Heart right ventricle (tissue), 16 donors: ENCODE measurements at places on chromosomes 6 and 20. TPM values are rescaled to one million over a fixed set of nuclear protein-coding genes. Genes with fewer than 3 reads are reported as not detected.

NRSN2 gene
- 12.7 TPM for total RNA-seq

DNA sequence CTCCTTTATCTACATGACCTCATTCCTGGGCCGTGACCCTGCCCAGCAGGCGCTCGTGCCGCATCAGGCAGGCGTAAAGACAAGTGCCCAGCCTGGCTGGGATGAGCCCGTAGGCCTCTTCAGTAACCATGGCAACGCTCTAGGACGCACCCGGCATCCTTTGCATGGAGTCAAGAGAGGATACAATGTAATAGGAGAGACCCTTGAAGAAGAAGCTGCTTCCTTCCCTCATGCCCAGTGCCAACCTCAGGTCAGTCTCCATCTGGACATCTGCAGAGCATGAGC is 5.0 kb upstream of the LSM14B start:
- no peak for DNase-seq

DNA sequence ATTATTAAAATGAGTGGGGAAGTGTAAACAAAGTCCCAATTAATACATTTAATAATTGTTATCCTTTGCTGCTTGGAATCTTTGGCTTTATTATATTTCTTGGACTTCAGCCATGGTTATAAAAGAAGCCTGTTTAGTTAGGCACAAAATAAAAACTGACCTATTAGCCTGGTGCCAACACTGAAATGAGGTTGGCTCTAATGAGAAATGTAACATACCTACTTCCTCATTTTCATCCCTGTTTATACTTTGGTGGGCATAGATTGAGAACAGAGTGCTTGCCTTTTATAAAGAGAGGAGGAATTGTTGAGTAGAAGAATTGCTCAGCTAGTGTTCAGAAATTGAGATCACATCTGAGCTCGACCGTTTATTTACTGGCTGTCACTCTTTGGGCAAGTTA is 471.3 kb downstream of the UTRN start:
- DNase-seq, result no peak

TSPO2 gene
- total RNA-seq, result not detected

GRCh38 chr6:114452785-114453401 is 110.1 kb upstream of the HS3ST5 start:
- no peak for DNase-seq

GRCh38 chr6:117544716-117545115 is 57.6 kb downstream of the GOPC start:
- no peak for DNase-seq

CAGE1 gene
- 0.08 TPM for total RNA-seq

GRCh38 chr6:163813979-163814493 is 399.5 kb downstream of the QKI start:
- DNase-seq, result no peak

DNA sequence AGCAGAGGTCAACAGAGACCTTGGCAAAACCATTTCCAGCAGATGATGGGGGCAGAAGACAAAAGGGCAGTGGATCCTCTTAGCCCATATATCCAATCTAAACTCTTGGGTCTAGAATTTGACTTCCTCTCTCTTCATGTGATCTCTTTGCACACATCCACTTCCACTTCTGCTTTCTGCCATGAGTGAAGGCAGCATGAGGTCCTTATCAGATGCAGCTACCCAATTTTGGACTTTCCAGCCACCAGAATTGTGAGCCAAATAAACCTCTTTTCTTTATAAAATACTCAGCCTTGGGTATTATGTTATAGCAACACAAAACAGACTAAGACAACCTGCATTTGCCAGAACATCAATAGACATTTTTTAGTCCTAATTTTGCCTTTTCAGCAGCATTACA is 191.6 kb downstream of the ADAT2 start:
- no peak for DNase-seq

GRCh38 chr6:88301256-88301655 is 135.1 kb upstream of the CNR1 start:
- DNase-seq, result no peak

OXT gene
- total RNA-seq, result 0.56 TPM

MUC21 gene
- not detected for total RNA-seq

CFAP61 gene
- 30.3 TPM for total RNA-seq

RBBP8NL gene
- total RNA-seq, result not detected

C20orf204 gene
- total RNA-seq, result 0.38 TPM

- DNase-seq, result no peak
These were observed 126.6 kb upstream of the CCDC28A start for GRCh38 chr6:138647006-138647405.

LGSN gene
- not detected for total RNA-seq

GRCh38 chr6:33744001-33744848 is 2.5 kb downstream of the IP6K3 start:
- DNase-seq, result peak; percentile 76

DNA sequence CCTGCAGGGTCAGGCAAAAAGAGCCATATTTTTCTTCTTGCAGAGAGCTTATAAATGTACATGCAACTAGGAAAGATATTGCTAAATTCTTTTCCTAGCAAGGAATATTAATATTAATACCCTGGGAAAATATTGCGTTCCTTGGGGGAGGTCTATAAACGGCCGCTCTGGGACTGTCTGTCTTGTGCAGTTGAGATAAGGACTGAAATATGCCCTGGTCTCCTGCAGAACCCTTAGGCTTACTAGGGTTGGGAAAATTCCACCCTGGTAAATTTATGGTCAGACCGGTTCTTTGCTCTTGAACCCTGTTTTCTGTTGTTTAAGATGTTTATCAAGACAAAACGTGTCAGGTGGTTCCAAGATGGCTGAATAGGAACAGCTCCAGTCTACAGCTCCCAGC is 121.3 kb upstream of the CARMIL1 start:
- DNase-seq, result no peak

DYNLT2 gene
- total RNA-seq, result 0.49 TPM

GRCh38 chr6:14240411-14241166 is 123.0 kb downstream of the CD83 start:
- no peak for DNase-seq

KIF25 gene
- not detected for total RNA-seq

- no peak for DNase-seq
These were observed 110.4 kb upstream of the IYD start for GRCh38 chr6:150258381-150258780.

GRCh38 chr20:50138479-50139393 is 14.8 kb downstream of the PEDS1 start:
- no peak for DNase-seq

CCN2 gene
- 47.2 TPM for total RNA-seq

- DNase-seq, result no peak
These were observed 62.6 kb downstream of the OGFRL1 start for GRCh38 chr6:71351190-71351589.

- DNase-seq, result peak; percentile 33
These were observed 518 bp downstream of the PEX6 start for GRCh38 chr6:42978487-42978838.

DNA sequence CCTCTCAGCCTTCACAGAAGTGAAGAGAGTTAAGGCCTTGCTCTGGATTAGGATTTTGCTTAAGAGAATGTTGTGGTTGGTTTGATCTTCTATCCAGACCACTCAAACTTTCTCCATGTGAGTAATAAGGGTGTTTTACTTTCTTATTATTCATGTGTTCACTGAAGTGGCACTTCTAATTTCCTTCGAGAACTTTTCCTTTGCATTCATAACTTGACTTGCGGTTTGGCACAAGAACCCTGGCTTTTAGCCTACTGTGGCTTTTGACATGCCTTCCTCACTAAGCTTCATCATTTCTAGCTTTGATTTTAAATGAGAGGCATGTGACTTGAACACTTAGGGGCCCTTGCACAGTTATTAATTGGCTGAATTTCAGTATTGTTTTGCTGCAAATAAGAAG is 166.1 kb upstream of the OPRM1 start:
- DNase-seq, result no peak

DNA sequence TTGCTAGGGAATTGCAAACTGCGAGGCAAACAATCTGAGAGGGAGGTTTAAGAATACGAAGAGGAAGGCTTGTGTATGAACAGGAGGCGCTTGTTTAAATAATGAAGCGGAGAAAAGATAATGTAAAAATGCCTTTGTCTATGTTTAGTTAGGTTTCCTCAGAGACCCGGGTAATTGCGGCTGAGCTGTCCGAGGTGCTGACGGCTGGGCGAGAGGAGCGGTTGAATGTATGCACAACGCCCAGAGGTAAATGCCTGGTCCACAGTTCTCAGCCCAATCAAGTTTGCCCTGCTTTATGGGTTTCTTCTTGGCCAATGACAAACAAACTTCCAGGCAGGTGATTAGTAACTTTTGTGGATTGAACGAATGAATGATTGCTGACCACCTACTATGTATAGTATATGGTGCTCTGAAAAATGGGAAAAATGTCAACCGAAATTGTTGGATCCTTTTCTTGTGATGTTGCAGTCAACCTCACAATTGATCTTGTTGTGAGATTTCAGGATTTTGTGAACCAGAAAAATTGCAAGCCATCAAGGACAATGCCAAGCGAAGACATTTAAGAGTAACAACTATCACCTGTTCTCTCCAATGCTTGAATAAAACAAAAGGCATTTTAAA is 38.3 kb upstream of the SLC32A1 start:
- DNase-seq, result peak; percentile 44

DNA sequence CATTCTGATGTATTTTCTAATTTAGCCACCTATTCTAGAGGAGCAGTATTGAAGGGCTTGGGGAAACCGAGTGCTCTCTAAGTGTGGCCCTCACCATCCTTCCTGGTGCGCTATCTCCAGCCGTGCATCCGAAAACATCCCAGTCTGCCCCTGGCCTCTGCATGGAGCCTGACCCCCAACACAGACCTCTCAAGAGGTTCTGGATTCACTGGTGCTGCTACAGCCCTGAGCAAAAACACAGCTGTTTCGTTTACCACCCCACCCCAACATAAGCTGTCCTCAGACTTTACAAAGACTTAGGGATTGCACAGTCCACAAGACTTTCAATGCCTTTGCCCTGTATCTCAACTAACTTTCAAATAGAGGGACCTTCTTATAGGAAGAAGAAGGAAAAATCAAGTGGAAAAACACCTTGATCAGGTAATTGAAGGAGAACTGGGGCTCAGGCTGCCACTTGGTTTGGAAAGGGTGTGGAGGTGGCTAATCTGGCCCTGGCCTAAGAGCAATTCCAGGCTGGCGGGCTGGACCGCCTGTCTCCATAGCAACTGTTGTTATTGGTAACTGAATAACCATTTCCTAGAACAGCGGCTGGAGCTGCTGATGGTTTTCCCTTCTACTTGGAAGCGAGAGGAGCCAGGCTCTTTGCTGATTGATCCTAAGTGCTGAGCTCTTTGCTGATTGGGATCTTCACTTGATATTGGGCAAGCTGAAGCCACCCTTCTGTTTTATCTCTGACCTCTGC is 90.2 kb upstream of the TOX2 start:
- DNase-seq, result peak; percentile 15

CLDN20 gene
- not detected for total RNA-seq

DNA sequence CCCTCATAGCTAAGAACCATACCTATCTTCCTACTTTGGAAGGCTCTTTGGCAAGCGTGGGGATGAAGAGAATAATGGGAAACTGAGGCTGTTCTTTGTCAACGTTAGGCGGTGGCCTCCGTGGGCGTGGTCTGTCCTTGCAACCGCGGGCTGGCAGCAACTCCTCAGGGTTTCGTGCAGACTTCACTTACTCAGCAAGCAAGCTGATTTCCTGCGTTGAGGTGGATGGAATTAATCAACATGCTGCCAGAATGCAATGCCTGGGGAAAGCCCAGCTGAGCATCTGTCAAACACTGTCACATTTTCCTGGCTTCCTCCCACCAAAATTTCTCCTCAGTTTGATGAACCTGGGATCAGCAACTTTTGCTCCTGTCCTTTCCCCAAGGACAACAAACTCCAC is 9.2 kb upstream of the IL17F start:
- DNase-seq, result no peak
